ENCODE measurements at places on chromosomes 5 and 9. TPM values are rescaled to one million over a fixed set of nuclear protein-coding genes. Genes with fewer than 3 reads are reported as not detected.

Gene GNA14
- 10.3 TPM for total RNA-seq

GRCh38 chr9:88980740-88981203 is 10.5 kb upstream of the S1PR3 start:
- H3K4me1 ChIP-seq, result no peaks in the 10 kb centered on the region
- no peak overlapping the region for H3K27ac ChIP-seq
- H3K4me3 ChIP-seq, result peak overlapping the region; percentile 59
- H3K36me3 ChIP-seq, result no peaks in the 10 kb centered on the region

GRCh38 chr5:95022967-95023695 is 261.8 kb downstream of the MCTP1 start:
- no peak for DNase-seq
- no peaks in the 10 kb centered on the region for H3K27me3 ChIP-seq
- no peaks in the 10 kb centered on the region for H3K36me3 ChIP-seq
- H3K4me3 ChIP-seq, result no peak overlapping the region
- no peaks in the 10 kb centered on the region for H3K4me1 ChIP-seq

DNA sequence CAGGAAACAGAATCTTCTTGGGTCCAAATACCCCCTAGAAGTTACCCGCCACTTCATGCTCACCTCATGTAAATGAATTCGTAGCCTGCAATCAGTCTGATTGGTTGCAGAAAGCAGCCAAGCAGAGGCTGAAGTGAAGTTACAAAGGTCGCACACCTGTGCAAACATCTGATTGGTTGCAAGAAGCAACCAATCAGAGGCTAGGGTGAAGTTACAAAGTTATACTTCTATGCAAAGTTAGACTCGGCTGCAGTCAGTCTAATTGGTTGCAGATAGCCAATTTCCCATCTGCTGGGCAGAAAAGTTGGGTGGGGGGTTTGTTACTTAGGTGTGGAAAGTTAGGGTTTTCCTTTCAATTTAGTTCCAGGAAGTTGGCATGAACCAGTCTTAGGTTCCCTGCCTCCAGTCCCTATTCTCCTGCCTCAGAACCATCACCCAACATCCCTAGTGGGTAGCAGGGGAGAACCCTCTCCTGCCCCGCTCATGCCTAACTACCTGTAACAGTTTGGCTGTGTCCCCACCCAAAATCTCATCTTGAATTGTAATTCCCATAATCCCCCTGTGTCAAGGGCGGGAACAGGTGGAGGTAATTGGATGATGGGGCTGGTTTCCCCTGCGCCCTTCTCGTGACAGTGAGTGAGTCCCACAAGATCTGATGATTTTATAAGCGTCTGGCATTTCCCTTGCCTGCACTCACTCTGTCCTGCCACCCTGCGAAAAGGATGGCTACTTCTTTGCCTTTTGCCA is 1.2 kb upstream of the RUSC2 start:
- no peaks in the 10 kb centered on the region for H3K27me3 ChIP-seq
- DNase-seq, result no peak
- no peaks in the 10 kb centered on the region for H3K4me1 ChIP-seq

GRCh38 chr9:8680658-8681057 is 881.1 kb upstream of the DMAC1 start:
- no peaks in the 10 kb centered on the region for H3K27me3 ChIP-seq
- H3K4me1 ChIP-seq, result peaks cover 11% of the 10 kb centered on the region
- H3K27ac ChIP-seq, result no peak overlapping the region
- H3K36me3 ChIP-seq, result no peaks in the 10 kb centered on the region

DNA sequence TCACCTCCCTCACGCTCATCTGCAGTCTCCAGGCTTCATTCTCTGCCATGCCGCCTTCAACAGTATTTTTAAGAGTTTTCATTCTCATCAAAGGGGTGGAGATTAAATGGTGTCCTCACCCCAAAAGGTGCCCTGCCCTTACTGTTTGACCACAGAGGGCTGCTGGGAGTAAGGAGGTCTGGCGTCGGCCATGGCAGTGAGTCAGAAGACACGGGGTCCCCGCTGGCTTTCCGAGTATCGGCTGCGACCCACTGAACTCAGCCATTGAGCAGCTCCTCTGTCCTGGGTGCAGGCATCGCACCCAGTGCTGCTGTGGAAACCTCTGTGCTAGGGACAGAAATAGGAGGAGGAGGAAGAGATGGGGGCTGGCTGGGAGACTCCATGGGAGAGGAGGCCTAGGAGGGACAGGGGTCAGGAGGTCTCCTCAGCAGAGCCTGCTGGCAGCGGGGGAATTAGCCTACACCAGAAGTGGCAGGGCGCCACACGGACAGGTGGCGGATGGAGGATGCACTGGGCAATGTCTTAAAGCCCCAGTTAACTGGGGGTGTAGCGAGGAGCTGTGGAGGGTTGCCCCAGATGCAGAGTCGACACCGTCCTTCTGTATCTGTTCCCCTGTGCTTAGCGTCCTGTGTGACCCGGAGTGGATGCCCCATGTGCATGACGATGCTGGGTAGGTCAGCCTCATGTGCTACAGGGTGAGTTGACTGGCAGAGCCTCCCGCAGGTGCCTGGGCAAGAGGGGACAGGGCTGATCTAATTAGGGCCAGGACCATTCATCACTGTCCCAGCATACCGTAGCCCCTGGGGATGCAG is 15.4 kb upstream of the PLEKHG4B start:
- H3K4me1 ChIP-seq, result peaks cover under 1% of the 10 kb centered on the region
- DNase-seq, result no peak
- peaks cover 2% of the 10 kb centered on the region for H3K27me3 ChIP-seq
- H3K36me3 ChIP-seq, result no peaks in the 10 kb centered on the region
- no peak overlapping the region for H3K27ac ChIP-seq

- H3K36me3 ChIP-seq, result no peaks in the 10 kb centered on the region
- no peaks in the 10 kb centered on the region for H3K4me1 ChIP-seq
- DNase-seq, result no peak
These were observed 30.6 kb downstream of the GFRA3 start for GRCh38 chr5:138243794-138244193.

DNA sequence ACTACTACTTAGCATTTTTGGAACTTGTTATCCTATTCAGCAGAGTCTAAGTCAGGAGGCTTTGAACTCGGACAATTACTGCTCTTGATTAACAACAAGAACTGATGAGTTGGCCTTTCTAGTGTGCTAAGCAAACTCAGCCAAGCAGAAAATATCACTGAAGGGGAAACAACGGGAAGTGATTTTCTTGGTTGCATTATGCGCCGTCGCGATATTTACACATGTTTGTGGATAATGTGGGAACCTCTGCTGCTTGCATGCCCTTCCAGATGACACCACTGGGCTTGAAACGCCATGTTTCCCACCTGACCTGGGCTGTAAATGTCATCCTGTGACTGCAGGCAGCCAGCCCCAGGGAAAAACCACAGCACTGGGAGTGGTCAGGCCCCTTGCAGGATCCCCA is 205.5 kb downstream of the PAX5 start:
- DNase-seq, result no peak
- no peaks in the 10 kb centered on the region for H3K36me3 ChIP-seq
- H3K4me1 ChIP-seq, result no peaks in the 10 kb centered on the region
- H3K27me3 ChIP-seq, result no peaks in the 10 kb centered on the region
- no peak overlapping the region for H3K27ac ChIP-seq
- H3K4me3 ChIP-seq, result no peak overlapping the region

- H3K27me3 ChIP-seq, result no peaks in the 10 kb centered on the region
- no peak for DNase-seq
- H3K36me3 ChIP-seq, result no peaks in the 10 kb centered on the region
- H3K4me1 ChIP-seq, result no peaks in the 10 kb centered on the region
- H3K27ac ChIP-seq, result no peak overlapping the region
These were observed 72.8 kb upstream of the PPARGC1B start for GRCh38 chr5:149657324-149657723.

DNA sequence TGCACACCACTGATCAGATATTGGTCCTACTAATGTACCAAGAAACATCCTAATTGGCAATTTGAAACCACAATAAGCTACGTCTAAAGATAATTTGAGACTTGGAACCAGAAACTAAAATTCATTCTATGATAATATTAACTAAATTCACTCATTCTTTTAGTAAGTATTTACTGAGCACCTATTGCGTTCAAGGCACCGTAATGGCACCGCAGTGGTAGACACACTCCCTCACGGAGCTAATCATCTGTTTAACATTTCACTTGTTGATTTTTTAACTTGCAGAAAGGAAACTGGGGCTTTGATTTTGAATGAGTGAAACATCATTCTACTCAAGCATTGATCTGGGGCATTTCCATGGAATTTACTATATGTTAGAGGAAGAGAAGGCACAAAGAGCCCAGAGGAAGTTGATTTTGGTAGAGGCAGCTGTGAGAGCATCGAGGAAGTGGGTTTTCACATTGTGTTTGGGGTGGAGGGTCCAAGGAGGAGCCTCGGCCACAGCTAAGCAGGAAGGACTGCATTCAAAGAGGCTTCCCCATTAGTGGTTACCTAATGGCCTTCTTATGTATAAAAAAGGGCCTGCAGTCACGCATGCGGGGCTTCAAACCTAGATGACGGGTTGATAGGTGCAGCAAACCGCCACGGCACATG is 7.1 kb downstream of the RAPGEF1 start:
- no peaks in the 10 kb centered on the region for H3K36me3 ChIP-seq
- peaks cover 4% of the 10 kb centered on the region for H3K4me1 ChIP-seq
- H3K27me3 ChIP-seq, result no peaks in the 10 kb centered on the region
- DNase-seq, result peak; percentile 42
- no peak overlapping the region for H3K27ac ChIP-seq
- H3K4me3 ChIP-seq, result no peak overlapping the region

- no peak overlapping the region for H3K4me3 ChIP-seq
- no peak overlapping the region for H3K27ac ChIP-seq
- H3K27me3 ChIP-seq, result no peaks in the 10 kb centered on the region
- peaks cover 69% of the 10 kb centered on the region for H3K36me3 ChIP-seq
- no peaks in the 10 kb centered on the region for H3K4me1 ChIP-seq
These were observed 139.5 kb downstream of the NIPBL start for GRCh38 chr5:37015795-37016666.

DNA sequence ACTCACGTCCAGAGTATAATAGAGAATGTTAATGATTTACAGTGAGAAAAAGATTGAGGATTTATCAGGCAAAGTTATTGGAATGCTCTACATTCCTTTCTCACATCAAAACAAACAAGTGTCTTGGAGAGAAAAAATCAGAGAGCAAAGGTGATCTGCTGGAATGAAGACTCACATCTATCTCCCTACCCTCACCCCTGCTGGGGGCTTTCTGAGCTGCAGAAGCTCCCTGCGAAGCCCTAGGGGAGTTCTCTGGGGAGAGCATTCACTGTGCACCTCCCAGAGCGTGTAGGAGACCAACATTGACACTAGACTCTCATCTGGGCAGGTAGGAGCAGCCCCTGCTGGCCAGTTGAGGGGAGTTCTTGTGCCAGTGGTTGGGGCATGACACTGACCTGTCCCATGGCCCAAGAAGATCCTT is 76.6 kb upstream of the ADAMTS16 start:
- no peak overlapping the region for H3K4me3 ChIP-seq
- no peaks in the 10 kb centered on the region for H3K36me3 ChIP-seq
- no peaks in the 10 kb centered on the region for H3K4me1 ChIP-seq
- no peaks in the 10 kb centered on the region for H3K27me3 ChIP-seq

DNA sequence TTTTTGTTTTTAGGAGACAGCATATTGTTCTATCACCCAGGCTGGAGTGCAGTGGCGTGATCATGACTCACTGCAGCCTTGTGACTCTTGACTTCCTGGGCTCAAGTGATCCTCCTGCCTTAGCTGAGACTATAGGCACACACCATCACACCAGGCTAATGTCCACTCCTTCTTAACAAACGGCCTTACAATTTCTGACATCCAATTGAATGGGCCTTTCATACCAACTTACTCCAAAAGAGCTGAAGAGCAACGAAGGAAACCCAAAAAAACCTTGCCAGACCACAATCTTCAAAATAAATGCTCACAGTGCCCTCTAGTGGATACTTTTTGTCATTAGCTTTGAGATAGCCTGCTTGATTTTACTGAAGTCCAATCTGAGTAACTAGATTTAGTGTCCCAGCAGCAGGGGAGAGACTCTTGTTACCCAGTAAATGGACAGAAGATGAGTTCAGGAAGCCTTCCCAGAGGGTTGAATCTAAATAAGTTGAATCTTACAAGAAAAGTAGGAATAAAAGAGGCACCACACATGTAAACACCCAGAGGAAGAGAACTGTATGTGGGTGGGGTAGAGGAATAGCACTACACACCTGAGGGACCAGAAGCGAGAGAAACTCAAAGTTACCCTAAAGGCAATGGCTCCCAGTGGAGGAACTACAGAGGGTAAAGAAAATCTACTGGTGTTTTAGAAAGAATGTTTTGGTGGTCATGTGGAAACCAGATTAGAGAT is 9.3 kb downstream of the ZNF622 start:
- H3K4me3 ChIP-seq, result no peak overlapping the region
- H3K27me3 ChIP-seq, result no peaks in the 10 kb centered on the region
- H3K4me1 ChIP-seq, result no peaks in the 10 kb centered on the region
- peaks cover 95% of the 10 kb centered on the region for H3K36me3 ChIP-seq

DNA sequence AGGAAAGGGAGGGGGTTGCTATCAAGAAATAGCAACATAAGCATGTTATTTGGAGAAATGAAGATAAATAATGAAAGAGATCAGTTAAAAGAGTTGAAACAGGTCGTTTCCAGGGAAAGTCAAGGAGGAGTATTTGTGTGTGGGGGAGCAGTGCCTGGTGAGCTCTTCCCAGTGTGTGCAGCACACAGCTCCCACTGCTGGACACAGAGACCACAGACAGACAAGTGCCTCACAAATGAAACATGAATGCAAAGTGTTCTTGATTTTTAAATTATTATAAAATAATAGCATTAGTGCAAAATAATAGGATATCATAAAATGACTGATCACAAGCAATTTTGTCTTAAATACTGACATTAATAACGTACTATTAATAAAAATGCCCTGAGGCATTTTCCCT is 40.8 kb downstream of the LIFR start:
- no peaks in the 10 kb centered on the region for H3K4me1 ChIP-seq
- peaks cover 91% of the 10 kb centered on the region for H3K36me3 ChIP-seq
- no peak for DNase-seq
- no peak overlapping the region for H3K27ac ChIP-seq
- no peak overlapping the region for H3K4me3 ChIP-seq

DNA sequence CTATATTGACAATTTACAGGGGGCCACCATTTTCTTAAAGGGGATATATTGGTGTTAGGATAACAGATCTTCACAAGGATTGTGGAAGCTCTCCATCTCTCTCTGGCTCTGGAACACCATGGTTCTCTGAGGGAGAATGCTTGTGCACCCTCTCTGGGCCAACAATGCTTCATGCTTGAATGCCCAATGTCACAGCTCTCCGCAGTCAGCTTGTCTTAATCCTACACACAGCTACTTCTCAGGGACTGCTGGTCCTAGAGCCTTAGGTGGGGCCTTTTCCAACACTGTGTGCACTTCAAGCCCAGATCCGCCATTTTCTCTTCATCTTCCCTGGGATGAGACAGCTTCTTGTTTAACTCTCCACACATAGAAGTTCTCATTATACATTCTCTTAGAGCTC is 6.9 kb upstream of the PDLIM4 start:
- H3K4me3 ChIP-seq, result no peak overlapping the region
- no peaks in the 10 kb centered on the region for H3K36me3 ChIP-seq
- no peak overlapping the region for H3K27ac ChIP-seq
- DNase-seq, result peak; percentile 38

- H3K4me3 ChIP-seq, result peak overlapping the region; percentile 91
- peaks cover 55% of the 10 kb centered on the region for H3K27me3 ChIP-seq
- H3K36me3 ChIP-seq, result no peaks in the 10 kb centered on the region
- DNase-seq, result no peak
- H3K4me1 ChIP-seq, result peaks cover 9% of the 10 kb centered on the region
- no peak overlapping the region for H3K27ac ChIP-seq
These were observed 305.7 kb upstream of the KCNN2 start for GRCh38 chr5:114056185-114056538.

GRCh38 chr5:67425514-67425913 is 228.9 kb upstream of the CD180 start:
- no peak overlapping the region for H3K27ac ChIP-seq
- DNase-seq, result no peak
- no peaks in the 10 kb centered on the region for H3K4me1 ChIP-seq
- no peaks in the 10 kb centered on the region for H3K27me3 ChIP-seq
